NCI-H1105 treated with DMSO at 0.1 percent for 48 hours (cell line): ENCODE measurements at places on chromosomes 13 and 19.

GRCh38 chr13:67977066-67977465 lies 746.9 kb upstream of the PCDH9 start:
- DNase-seq, result no peak

- DNase-seq, result no peak
Measured at GRCh38 chr19:2138061-2138728, 13.2 kb downstream of the AP3D1 start.

DNA sequence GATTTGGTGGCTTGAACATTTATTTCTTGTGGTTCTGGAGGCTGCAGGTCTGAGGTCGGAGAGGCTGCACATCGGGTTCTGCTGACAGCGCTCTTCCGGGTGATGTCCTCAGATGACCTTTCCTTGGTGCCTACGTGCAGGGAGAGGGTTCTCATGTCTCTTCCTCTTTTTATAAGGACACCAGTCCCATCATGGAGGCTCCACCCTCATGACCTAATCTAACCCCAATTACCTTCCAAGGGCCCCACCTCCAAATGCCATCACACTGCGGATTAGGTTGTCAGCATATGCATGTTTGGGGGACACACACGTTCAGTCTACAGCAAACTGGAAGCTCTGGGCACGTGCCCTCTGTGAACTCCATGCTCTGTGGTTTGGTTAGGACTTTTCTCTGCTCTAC lies 338.6 kb downstream of the FGF9 start:
- DNase-seq, result no peak

- DNase-seq, result no peak
Measured at GRCh38 chr13:75985132-75985531, 349.0 kb downstream of the LMO7 start.

DNA sequence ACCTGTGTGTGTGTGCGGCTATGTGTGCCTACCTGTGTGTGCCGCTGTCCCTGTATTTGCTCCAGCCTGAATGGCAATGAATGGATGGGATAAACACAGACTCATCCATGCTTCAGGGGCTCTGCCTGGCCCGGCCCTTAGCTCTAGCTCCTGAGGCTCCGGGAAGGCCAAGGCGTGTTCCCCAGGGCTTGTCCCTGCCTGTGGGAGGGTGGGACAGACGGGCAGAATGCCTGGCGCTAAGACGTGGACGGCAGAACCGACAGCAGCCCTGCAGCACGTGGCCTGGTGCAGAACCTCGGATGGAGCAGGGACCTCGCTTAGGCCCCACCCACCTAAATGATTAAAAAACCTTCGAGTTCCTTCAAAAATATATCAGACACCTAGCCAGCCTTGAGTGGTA lies 57.8 kb upstream of the C13orf46 start:
- DNase-seq, result no peak
